Activated T-cell treated with anti-CD3 and anti-CD28 coated beads for 24 hours (primary cell): ENCODE measurements at places on chromosomes 16 and 17.

GRCh38 chr17:13074026-13074425 lies 56.2 kb upstream of the ELAC2 start:
- DNase-seq: no peak

DNA sequence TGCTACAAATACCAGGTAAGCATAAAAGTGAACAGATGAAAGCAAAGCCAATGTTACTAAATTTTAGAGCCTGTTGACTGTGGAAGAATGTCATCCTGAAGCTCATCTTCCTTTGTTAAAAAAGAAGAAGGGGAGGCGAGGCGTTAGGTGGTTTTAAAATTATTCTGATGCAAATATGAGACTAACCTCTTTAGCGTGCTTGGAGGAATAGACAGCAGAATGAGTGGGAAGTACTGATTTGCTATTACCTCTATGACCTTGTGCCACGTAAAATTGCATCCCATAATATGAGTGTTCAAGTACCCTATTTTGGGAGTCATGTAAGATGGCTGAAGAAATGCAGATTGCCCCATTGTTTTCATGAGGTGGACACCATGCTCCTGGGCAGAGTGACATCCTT lies 95.7 kb downstream of the ELAC2 start:
- no peak for DNase-seq

DNA sequence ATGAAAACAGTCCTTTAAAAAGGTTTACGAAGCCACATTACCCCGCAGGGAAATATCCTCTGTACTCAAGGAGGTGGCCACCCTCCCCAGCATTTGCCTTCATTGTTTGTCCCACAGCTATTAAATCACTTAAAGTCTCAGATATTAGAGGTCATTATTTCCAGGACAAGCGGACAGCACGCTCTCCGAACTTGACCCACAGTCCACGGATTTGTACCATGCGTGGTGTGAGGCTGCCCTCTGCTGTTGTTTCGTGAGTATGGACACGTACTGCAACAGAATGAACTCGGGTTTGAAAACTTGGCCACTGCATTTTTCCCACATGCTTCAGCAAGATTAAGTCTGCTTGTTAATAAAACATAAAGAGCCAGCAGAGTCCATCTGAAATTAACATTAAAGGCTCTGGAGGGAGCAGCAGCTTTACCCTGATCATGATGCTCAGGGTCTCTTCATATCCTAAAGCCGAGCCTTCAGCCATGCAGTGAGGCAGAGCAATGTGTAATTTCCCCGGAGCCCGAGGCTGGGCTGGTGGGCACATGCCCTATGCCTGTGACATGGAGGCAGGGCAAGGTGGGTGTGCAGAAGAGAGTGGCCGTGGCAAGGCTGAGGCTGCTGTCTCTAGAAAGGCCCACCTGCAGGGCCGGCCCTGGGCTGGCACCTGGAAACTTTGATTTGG lies 19.7 kb downstream of the MEAK7 start:
- no peak for DNase-seq

DNA sequence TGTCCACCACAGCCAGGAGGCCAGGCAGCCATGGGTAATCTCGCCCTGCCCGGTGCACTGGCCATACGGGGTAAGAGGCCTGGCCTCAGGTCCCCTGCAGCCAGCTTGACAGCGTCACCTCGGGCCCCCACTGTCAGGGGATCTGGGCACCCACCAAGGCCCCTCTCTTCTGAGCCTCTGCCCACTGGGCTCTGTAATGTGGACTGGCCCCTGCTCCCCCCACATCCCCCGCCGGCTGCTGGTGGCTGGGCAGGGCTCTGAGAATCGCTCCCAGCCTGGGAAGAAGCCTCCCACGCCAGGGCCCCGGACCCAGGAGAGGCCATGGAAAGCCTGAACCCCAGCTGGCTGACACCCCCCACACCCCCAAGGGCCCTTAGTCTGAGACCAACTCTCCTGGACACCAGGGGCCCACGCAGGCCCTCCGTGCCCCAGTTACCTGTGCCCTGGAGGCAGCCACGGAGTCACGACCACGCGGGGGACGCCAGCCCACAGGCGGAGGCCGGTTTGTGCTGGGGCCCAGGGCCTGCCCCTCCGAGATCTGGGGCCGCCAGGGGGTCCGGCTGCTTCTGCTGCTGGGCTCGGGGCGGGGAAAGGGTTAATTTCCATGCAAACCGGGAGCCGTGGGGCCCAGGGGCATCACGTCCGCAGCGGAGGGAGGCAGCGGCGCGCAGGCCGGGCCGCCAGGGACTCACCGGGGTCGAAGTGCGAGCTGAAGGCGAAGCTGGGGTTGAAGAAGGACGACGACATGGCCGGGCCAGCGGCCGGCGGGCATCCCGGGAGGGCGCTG lies at the start of gene PVALEF:
Gene PVALEF, plus strand, starts transcription at position 262 of the 787 bp plus-strand sequence. CDS start 15,720 bp downstream, outside the sequence.
- DNase-seq: no peak

- no peak for DNase-seq
Observed at GRCh38 chr16:8554022-8554421, 36.3 kb downstream of the TMEM114 start.

GRCh38 chr16:49832177-49832576 lies 23.7 kb downstream of the ZNF423 start:
- no peak for DNase-seq

GRCh38 chr16:23902748-23903414 lies 67.1 kb downstream of the PRKCB start:
- DNase-seq: no peak

DNA sequence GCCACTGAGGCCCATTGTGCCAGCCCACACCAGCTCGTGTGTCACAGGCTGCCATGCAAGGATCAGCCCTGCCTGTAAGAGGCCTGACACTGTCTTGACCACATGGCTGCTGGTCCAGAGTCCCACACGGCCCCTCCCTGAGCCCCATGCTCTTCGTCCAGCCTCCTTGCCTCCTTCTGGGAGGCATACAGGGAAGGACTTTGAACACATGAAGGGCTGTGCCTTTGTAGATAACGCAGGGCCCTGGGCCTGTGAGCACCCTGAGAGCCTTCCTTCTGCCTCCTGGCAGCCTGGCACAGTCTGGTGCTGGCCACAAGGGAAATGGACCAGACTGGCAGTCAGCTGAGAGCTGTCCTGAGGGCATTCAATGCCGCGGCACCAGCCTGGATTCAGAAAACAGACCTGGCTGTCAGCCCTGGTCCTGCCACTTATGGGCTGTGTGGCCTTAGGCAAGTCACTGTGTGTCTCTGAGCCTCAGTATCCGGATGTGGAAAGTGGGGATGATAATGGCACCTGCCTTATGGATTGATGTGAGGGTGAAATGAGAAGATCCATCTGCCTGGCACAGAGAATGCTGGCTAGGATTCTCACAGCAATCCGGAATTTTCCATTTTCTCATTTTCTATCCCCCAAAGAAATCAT lies 19.2 kb upstream of the SPNS2 start:
- DNase-seq: no peak

- peak; percentile 4 for DNase-seq
Observed at GRCh38 chr17:14784997-14785696, 480.0 kb downstream of the PMP22 start.

DNA sequence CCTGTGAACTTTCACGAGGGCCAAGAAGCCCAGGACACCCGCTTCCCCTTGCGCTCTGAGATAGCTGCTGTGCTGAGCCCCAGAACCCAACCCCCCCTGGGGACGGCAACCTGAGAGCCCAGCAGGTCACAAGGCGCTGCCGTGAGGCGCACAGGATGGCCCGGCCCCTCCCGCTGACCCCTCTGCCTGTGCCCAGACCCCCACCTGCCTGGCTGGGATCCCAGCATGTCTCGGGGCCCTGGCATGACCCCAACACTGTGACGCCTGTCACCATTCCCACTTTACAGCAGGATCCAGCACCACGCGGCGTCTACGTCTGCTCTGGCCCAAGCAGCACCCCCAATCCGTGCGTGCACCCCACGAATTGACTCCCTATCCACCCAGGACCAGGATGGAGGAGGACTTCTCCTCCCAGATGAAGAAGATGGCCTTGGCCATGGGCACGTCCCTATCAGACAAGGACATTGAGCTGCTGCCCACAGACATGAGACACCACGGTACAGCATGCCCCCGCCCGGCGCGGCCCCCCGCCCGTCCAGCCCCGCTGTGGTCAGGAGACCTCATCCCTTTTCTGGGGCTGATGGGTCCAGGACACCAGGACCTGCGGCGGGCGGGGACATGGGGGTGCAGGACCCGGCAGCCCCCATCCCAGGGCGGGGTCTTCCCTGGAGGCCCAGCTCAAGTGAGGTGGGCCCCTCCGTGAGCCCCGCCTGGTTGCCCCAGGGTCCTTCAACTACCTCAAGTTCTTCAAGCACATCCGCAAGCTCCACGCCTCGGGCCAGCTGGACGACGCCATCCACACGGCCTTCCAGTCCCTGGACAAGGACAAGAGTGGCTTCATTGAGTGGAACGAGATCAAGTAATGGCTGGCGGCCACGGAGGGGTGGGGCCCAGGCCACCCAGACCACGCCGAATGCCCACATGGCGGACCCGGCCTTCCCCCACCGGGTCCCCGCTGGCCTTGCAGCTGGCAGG lies 15.1 kb upstream of the AATK start:
- no peak for DNase-seq

GRCh38 chr17:16569358-16569712 lies 331 bp upstream of the ZNF287 start:
- DNase-seq: no peak

DNA sequence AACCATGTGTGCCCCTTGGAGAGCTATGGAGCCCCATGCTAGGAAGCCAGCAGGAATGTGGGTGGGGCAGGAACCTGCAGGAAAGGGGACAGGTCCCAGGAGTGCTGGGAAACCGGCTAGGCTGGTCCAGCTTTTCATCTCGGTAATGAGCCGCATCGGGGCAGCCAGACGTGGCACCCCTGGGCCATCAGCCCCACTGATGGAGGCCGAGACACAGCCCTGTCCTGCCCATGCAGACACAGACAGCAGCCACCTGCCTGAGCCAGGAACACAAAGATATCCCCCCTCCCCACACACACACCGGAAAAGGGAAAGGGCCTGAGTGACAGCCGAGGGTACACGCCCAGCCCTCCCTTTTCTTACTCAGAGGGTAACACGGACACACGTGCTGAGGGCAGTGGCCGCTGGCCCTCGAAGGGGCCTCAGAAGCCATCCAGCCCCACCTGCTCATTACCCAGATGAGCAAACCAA lies 18.1 kb downstream of the PPL start:
- no peak for DNase-seq

DNA sequence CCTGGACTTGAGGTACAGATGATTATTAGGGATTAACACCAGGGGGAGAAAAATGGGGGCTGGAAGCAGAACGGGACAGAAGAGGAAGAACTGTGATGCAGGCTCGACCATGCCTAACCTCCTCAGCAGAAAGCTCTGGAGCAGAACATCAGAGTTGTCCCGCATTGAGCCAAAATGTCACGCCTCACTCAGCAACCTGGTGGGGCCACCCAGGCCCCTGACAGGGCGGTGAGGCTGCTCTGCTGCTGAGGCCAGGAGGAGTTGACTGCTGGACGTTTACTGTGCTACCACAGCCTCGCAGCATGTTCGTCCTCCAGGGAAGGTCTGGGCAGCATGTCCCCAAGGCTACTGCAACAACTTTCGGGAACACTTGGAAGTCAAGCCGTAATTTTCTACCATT lies 6.5 kb upstream of the ULK2 start:
- DNase-seq: no peak

GRCh38 chr17:41444186-41444585 lies 3.4 kb upstream of the KRT38 start:
- DNase-seq: no peak

GRCh38 chr17:69870091-69870530 lies 204.9 kb upstream of the KCNJ16 start:
- no peak for DNase-seq

DNA sequence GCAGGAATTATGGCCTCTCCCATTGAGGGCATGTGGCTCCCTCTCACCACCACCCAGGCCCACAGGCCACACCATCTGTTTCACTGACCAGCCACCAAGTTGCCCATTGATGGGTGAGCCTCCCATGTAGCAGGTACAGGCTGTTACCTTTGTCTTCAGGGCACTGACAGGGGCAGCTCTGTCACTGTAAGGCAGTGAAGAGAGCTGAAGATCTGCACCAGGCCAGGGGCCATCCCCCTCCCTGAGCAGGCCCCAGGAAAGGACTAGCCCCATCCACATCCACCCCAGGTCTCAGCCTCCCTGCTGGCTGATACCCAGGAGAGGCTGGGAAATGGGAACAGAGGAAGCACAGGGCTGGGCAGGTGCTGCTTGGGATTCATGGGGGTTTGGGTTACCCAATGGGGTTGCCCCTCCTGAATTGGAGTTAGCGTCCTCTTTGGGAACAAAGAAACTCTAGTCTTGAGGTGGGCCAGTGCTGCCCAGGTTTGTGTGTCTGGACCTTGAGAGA lies 1691.4 kb downstream of the TP53TG3F start:
- DNase-seq: no peak

- DNase-seq: no peak
Observed at GRCh38 chr16:87003414-87003755, 313.8 kb downstream of the C16orf95 start.

- DNase-seq: no peak
Observed at GRCh38 chr16:22948058-22948602, 134.2 kb downstream of the HS3ST2 start.

- no peak for DNase-seq
Observed at GRCh38 chr16:54936201-54936978, 5.7 kb downstream of the IRX5 start.

DNA sequence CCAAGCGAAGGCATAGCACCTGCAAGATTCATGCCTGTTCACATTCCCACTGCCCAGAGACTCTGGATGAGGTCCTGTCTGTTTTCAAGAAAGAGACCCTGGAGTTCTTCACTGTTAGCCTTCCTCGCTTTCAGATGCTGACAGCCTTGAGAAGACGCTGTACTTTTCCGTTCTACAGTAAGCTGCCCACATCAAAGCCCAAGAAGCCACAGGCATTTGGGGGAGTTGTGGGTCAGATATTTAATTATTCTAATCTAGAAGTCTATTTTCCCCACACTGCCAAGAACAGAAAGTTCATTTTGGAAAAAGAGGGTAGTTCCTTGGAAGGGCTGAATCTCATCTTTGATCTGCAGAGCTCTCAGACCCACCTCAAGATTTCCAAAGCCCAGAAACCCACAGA lies 127.9 kb downstream of the AXIN2 start:
- no peak for DNase-seq
